HT-29 (cell line): ENCODE measurements at places on chromosomes 13 and 19. TPM values are rescaled to one million over a fixed set of nuclear protein-coding genes. Genes with fewer than 3 reads are reported as not detected.

The TTYH1 gene
- not detected in 2 replicates for total RNA-seq

The APC2 gene
- 0.16 and 0.43 TPM in 2 replicates for total RNA-seq

- no peak for DNase-seq
Measured at GRCh38 chr13:62033934-62034333, 618.3 kb upstream of the PCDH20 start.

DNA sequence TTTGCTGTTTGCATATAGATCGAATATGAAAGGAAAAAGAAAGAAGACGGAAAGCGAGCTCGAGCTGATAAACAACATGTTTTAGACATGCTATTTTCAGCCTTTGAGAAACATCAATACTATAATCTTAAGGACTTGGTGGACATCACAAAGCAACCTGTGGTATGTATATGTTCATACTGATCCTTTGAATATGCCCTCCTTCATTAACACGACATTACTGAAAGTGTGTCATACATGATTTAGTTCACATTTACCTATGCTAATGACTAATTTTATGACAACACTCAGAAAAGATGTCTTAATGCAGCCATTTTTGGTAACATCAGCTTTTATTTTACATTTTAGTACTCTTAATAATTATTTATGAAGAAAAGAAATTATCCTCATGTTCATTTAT, 66.4 kb upstream of the KCTD4 start:
- DNase-seq, result no peak

- DNase-seq, result no peak
Measured at GRCh38 chr13:57641051-57641450, 9.5 kb downstream of the PCDH17 start.

DNA sequence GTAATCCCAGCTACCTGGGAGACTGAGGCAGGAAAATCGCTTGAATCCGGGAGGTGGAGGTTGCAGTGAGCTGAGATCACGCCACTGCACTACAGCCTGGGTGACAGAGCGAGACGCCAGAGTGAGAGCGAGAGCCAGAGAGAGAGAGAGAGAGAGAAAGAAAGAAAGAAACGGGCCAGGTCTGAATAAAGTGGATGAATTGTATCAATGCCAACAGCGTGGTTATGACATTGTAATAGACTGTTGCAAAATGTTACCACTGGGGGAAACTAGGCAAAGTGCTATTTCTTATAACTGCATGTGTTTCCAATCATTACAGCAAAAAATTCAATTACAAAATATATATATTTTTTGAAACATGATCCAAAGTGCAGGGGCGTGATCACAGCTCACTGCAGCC, 11.8 kb upstream of the BTBD2 start:
- DNase-seq, result no peak

GRCh38 chr13:38361542-38362262, 12.1 kb downstream of the UFM1 start:
- DNase-seq, result no peak

DNA sequence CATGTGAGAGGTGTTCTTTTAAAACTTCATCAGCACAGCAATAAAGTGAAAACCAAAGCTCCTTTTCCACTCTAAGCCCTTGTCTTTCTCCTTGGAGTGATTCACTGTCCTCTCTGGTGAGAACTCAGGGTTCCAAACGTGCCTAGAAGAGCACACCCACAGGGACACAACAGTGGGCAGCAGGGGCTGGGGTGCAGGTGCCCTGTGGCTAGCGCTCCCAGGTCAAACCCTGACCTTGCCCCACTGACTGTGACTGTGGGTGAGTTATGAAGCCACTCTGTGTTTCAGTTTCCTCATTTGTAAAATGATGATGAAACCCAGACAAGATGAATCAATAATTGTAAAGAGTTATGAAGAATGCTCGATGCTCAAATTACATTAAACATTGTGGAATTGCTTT, 37.6 kb upstream of the IGFL1 start:
- DNase-seq, result no peak
